GM12878 (cell line): ENCODE measurements at places on chromosomes 1 and 21. TPM values are rescaled to one million over a fixed set of nuclear protein-coding genes. Genes with fewer than 3 reads are reported as not detected.

- no peak for DNase-seq
Observed at GRCh38 chr1:243489158-243489527, 233.3 kb downstream of the SDCCAG8 start.

GRCh38 chr21:44074315-44074958, 32.8 kb upstream of the PWP2 start:
- no peak for DNase-seq

GRCh38 chr21:37563641-37564340, 197.2 kb downstream of the DYRK1A start:
- DNase-seq = peak; percentile 70

DNA sequence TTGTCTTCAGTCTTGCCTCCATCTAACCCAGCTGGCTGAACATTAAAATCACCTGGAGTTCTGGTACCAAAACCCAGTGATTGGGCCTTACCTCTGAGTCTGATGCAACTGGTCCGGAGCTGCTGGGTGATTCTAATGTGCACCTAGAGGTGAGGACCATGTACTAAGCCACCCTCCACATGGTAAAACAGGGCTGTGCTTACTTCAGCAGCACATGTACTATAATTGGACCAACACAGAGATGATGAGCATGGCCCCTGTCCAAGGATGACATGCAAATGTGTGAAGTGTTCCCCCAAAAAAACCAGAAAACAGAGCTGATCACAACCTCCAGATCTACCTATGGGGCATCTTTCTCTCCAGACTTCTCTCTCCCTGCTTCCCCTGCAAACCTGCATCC, 37.0 kb downstream of the ELK4 start:
- no peak for DNase-seq

DNA sequence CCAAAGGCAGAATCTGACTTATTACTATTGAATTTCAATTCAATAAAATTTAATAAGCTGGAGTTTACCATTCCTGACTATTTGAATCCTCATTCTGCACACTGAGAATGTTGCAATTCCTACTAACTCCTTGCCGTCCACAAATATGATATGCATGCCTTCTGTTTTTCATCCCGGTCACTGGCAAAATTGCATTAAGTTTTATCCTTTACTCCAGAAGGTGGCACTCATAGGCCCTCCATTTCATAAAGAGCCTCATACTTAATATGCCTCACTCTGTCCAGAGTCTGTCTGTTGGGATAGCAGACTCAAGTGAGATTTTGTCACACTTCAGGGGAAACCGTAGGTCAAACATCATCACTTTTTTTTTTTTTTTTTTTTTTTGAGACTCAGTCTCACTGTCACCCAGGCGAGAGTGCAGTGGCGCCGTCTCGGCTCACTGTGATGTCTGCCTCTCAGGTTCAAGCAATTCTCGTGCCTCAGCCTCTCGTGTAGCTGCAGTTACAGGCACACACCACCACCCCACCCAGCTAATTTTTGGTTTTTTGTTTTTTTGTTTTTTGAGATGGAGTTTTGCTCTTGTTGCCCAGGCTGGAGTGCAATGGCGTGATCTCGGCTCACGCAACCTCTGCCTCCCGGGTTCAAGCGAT, 27.3 kb downstream of the F11R start:
- no peak for DNase-seq

GRCh38 chr21:38495242-38495641, 3.0 kb downstream of the ERG start:
- DNase-seq = no peak

DNA sequence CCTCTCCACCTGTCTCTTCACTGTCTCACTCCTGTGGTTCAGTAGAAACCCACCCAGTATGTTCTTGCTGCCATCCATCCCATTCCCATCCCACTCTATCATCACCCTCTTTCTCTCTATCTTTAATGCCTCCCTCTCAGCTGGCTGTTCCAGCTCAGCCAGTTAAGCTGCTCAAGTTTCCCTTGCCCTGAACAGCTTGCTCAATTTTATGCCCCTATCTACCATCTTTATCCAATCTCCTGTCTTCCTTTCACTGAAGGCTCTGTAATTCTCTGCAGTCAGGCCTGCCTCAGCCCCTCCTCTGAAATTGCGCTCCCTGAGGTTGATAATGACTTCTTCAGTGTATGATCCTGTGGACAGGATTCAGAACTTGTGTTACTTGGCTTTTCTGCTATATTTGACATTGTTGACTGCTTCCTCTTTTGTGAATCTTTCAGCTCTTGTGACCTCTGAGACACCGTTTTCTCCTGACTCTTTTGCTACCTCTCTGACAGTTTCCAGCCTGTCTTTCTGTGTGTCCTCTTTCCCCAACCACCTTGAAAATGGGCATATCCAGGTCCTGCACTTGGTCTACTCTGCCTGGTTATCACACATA, 13.9 kb upstream of the BCAR3 start:
- no peak for DNase-seq

DNA sequence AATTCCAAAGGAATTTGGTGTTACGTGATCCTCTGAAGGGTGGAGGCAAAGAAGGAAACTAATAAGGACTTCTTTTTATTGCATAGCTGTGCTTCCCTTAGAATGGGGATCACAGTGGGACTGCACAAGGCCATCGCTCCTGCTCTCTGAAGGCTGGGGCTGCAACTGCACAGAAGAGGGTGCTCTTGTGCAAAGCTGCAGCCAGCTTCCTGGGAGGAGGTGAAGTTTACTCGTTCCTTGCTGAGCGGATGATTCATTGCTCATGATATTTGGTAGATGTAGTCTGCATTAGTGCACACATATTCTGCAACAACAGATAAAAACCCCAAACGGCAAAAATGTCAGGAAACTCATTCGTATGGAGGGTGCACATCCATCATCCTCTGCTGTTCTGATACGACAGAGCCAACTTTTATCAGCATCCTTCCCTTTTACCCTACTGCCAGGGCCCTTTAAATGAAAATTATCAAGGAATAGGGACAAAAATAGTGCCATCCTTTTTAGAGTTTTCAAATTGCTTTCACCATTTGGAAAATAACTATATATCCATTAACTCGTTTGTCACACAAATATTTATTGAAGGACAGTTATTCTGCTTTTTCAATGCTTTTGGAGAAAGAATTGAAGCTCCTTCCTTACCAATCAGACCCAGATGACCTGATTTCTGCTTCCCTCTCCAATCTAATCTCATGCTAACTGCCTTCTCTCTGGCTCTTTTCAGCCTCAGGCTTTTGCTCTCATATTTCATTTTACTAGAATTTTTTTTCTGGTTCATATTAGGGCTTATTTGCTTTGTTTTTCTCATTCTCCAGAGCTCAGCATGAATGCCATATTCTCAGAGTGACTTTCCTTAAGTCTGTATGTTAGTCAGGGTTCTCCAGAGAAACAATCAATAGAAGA, 263.6 kb downstream of the DUSP10 start:
- DNase-seq = peak; percentile 36

DNA sequence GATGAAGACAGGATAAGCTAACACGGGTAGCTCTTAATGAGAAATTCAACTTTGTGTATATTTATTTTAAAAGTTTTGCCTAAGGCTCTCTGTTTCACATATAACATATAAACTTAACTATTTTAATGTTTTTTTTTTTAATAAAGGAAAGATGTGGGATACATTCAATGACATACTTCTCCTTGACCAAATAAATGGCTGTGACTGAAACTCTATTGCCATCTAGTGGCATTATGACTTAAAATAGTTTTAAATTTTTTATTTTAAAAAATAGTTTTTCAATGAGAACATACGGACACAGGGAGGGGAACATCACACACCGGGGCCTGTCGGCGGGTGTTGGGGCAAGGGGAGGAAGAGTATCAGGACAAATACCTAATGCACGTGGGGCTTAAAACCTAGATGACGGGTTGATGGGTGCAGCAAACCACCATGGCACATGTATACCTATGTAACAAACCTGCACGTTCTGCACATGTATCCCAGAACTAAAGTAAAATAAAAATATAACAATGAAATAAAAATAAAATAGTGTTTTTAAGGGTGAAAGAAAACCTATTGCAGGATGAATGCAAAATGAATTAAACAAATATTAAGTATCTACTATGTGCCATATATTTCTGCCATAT, 83.4 kb downstream of the LYST start:
- DNase-seq = no peak

- no peak for DNase-seq
Observed at GRCh38 chr1:199336745-199337640, 690.5 kb upstream of the NR5A2 start.

- no peak for DNase-seq
Observed at GRCh38 chr1:67052741-67053534, 1.0 kb downstream of the SLC35D1 start.

- DNase-seq = no peak
Observed at GRCh38 chr1:53376742-53377437, 49.0 kb upstream of the LRP8 start.

- DNase-seq = no peak
Observed at GRCh38 chr21:43640400-43640799, 18.9 kb downstream of the HSF2BP start.

- DNase-seq = no peak
Observed at GRCh38 chr1:186210258-186210657, 164.8 kb downstream of the TPR start.

GRCh38 chr1:2631136-2632050, 1.4 kb downstream of the MMEL1 start:
- no peak for DNase-seq

DNA sequence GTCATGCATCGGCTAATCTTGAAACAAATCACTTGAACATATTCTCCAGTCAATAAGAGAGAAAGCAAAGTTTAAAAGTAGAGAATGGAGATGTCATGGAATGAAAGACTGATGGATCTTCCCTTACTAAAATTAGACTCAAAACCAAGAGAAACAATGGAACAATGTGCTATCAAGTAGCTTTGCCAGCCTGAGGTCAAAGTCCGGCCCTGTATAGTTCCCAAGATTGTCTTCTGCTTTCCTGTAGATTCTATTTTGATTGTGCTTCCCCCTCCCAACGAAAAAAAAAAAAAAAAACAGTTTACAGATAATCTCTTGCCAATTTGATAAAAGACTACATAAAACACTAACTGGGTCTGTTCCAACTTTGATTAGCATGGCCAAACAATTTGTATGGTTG, 40.8 kb upstream of the KIRREL1 start:
- DNase-seq = no peak

GRCh38 chr1:211896958-211897357, 66.4 kb upstream of the LPGAT1 start:
- DNase-seq = no peak

GRCh38 chr1:72281637-72282270, 585 bp downstream of the NEGR1 start:
- DNase-seq = no peak

GRCh38 chr1:19597496-19598309, 46.4 kb upstream of the NBL1 start:
- DNase-seq = no peak

GRCh38 chr1:169059421-169059820, 47.1 kb upstream of the ATP1B1 start:
- no peak for DNase-seq

DNA sequence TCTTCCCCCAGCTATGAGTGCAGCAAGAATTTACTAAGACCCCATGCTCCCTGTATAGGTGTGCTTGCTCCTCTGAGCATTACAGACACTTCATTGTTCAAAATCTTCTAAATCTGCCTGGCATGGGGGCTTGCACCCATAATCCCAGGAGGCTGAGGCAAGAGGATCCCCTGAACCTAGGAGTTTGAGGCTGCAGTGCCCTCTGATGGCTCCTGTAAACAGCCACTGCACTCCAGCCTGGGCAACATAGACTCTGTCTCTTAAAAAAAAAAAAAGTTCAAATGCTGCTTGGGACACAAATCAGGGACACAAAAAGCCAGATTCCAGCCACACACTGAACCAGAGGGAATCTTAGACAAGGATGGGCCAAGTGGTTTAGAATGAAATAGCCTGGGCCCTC, 3.4 kb upstream of the ACOT7 start:
- no peak for DNase-seq

DNA sequence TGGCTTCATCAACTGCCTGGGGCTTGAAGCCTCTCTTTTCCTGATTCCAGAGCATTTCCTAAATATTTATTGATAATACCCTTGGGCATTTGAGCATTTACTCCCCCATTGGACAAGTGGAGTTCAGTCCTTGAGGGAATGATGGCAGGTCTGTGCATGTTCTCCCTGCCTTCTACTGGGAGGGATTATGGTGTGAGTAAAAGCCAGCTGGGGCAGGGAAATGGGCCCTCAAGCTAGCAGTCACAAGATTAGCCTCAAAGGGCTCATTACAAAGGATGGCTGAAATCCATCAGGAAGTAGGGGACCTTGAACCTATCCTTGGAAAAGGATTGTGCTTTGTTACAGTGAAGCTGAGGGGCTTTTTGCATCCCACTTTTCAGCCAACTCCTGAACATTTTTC, 24.2 kb upstream of the OSBPL9 start:
- DNase-seq = no peak

GRCh38 chr1:166974647-166975345, 544 bp downstream of the ILDR2 start:
- no peak for DNase-seq

DNA sequence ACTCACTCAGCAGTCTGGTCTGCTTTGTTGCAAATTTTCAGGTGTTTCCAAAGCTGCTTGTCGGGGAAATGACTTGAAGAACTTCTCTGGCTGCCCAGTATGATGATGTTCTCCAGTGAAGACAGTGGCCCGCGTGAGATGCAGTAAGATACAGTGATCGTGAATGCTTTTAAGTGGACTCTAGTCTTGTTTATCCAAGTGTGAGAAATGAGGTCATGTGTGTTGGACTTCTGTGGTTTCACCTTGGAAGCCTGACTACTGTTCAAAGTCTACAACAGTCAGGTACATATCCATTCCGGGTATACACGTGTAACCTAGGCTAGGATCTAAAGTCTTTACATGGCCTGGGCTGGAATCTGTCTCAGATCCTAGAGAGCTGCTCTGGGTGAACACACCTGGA, 29.1 kb downstream of the ZNF695 start:
- no peak for DNase-seq

DNA sequence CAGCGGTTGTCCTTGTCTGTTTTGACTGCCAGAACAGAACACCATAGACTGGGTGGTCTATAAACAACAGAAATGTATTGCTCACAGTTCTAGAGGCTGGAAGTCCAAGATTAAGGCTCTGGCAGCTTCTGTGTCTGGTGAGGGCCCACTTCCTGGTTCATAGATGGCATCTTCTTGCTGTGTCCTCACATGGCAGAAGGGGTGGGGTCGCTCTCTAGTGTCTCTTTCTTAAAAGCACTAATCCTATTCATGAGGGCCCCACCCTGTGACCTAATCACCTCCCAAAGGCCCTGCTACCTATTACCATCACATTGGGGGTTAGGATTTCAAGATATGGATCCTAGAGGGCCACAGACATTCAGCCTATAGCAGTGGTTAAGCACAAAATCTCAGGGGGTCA, 304.4 kb downstream of the NFIA start:
- no peak for DNase-seq

- no peak for DNase-seq
Observed at GRCh38 chr21:28884481-28884880, 108.2 kb downstream of the LTN1 start.

Gene NGF
- total RNA-seq = not detected in 2 replicates

Gene F13B
- total RNA-seq = not detected in 2 replicates

Gene MYBPH
- total RNA-seq = not detected in 2 replicates

Gene TNFRSF9
- total RNA-seq = 5.6 and 7.6 TPM in 2 replicates

Gene LCE1E
- 1.0 and 3.7 TPM in 2 replicates for total RNA-seq

Gene ERG
- total RNA-seq = not detected in 2 replicates

Gene PCBP3
- total RNA-seq = 0.27 and 0.46 TPM in 2 replicates

Gene NRIP1
- total RNA-seq = 22.9 and 23.4 TPM in 2 replicates

Gene HEYL
- total RNA-seq = 0.08 TPM in 1 of 2 replicates, not detected in the other

Gene TCP10L
- 0.35 TPM in 1 of 2 replicates, not detected in the other for total RNA-seq

Gene GBP4
- total RNA-seq = 3.3 and 4.3 TPM in 2 replicates

Gene SPRR2A
- total RNA-seq = not detected in 2 replicates

Gene SAMD11
- not detected in 2 replicates for total RNA-seq

Gene PPIAL4G
- not detected in 2 replicates for total RNA-seq
